ENCODE measurements at places on chromosomes 4 and X.

DNA sequence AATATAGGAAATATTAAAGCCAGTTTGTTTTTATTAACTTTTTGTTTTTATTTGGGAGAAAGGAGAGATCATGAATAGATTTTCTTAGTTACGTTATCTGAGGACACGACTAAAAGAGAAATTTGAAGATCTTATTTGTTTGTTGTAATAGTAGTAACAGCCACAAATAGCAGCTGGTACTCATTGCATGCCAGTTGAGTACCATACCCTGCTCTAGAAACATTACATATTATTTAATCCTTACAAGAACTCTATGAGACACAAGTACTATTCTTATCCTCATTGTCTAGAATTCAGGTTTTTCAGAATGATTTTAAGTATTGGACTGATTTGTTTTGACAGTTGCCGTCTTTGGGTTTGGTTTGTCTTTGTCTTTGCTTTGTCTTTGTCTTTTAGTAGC lies 31.8 kb downstream of the USP53 start:
- no peak for DNase-seq

DNA sequence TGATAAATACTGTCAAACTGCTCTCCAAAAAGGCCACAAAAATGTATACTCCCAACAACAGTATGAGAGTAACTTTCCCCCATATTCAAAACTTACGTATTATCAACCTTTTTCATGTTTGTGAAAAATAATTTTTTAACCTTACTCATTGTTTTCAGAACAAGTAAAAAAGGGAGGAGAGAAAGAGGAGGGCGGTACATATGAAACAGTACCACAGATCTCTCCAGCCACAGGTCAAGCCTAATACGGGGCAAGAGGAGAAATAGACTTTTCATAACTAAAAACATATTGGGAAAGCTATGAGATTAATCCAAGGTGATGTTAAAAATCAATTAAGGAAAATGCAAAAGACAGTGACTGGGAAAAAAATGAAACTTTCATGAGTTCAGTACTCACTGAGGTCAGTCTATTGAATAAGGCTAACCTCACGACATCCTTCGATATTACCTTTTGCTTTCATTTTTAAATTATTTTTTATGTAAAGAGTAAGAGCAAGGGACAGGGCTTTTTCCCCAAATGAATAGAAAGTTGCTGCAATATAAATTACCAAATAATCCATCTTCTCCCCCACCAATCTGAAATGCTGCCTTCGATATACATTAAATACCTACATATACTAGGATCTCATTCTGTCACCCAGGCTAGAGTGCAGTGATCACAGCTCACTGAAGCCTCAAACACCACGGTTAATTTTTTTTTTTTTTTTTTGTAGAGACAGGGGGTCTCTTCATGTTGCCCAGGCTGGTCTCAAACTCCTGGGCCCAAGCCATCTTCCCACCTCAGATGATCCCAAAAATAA lies 25.3 kb downstream of the FBXW7 start:
- no peak for DNase-seq

DNA sequence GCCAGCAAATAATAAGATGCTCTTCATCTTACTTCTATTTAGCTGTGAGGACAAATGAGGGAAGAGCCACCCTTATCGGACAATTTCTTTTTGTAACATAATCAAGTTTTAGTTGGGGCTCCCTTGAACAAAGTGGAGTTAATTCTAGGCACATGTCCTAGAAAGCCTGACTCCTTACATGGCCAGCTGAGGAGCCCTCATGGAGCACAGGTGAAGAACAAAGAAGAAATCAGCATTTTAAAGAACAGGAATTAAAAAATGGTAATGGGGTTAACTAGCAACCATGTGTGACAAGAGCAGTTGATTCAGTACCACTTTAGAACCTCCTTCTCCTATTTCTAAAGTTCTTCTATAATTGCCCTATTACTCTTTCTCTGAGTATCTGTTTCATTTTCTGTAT lies 15.9 kb downstream of the GPR82 start:
- DNase-seq, result no peak

GRCh38 chr4:85964298-85964697 lies 395.6 kb downstream of the MAPK10 start:
- DNase-seq, result no peak

Measured in epithelial cell of proximal tubule (primary cell).